ENCODE measurements at places on chromosomes 11 and 22. TPM values are rescaled to one million over a fixed set of nuclear protein-coding genes. Genes with fewer than 3 reads are reported as not detected.

- DNase-seq, result no peak
- H3K27ac ChIP-seq, result no peak overlapping the region
- H3K4me3 ChIP-seq, result no peak overlapping the region
- no peaks in the 10 kb centered on the region for H3K36me3 ChIP-seq
- no peaks in the 10 kb centered on the region for H3K4me1 ChIP-seq
Observed at GRCh38 chr22:49525801-49526535, 301.7 kb downstream of the BRD1 start.

- H3K27me3 ChIP-seq, result no peaks in the 10 kb centered on the region
- no peak overlapping the region for H3K4me3 ChIP-seq
- no peaks in the 10 kb centered on the region for H3K36me3 ChIP-seq
- H3K27ac ChIP-seq, result peak overlapping the region; percentile 99
- DNase-seq, result no peak
- H3K4me1 ChIP-seq, result peaks cover 16% of the 10 kb centered on the region
Observed at GRCh38 chr11:67368621-67369020, 4.8 kb downstream of the CLCF1 start.

GRCh38 chr11:4459500-4459899, 10.4 kb downstream of the OR52K2 start:
- DNase-seq, result peak; percentile 23
- no peak overlapping the region for H3K27ac ChIP-seq
- no peaks in the 10 kb centered on the region for H3K36me3 ChIP-seq
- no peak overlapping the region for H3K4me3 ChIP-seq
- H3K27me3 ChIP-seq, result no peaks in the 10 kb centered on the region
- no peaks in the 10 kb centered on the region for H3K4me1 ChIP-seq

Gene LRP5
- total RNA-seq, result 86.2 TPM

Gene DEUP1
- 0.41 TPM for total RNA-seq

DNA sequence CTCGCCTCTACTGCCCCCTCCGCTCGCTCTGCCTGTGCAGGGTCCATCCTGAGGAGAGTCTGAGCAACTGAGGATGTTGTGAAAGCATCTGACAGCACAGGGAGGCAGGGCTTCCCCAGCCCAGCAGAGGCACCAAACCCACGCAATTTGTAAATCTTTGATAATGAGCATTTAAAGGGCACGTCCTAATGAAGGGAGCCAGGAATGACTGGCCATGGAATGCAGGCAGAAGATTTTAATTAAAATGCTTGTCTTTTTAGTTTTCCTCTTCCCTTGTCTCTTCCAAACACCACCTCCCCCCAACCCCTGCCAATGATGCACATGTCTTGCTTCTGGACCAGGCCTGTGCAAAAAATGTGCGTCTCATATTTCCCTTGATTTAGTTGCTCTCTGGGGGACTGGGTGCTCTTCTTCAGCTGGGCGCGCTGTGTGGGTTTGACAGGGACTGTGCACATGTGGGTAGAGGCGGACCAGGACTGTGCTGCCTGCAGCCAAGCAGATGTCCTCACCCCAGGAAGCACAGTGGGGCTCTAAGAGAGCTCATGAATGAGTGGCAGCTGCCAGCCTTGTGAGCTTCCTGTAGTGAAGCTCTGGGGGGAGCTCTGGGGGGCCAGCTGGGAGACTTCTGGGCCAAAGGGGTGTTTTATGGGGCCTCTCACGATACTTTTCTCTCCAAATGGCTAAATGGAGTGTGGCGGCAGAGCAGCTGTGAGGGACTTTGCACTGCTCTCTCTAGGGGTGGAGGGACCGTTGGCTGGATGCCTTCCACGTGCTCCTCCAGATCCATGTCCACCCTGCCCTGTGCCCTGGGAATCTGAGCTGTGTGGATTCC, 273.5 kb downstream of the ST3GAL4 start:
- no peak for DNase-seq
- H3K36me3 ChIP-seq, result no peaks in the 10 kb centered on the region
- H3K4me3 ChIP-seq, result no peak overlapping the region
- no peak overlapping the region for H3K27ac ChIP-seq

DNA sequence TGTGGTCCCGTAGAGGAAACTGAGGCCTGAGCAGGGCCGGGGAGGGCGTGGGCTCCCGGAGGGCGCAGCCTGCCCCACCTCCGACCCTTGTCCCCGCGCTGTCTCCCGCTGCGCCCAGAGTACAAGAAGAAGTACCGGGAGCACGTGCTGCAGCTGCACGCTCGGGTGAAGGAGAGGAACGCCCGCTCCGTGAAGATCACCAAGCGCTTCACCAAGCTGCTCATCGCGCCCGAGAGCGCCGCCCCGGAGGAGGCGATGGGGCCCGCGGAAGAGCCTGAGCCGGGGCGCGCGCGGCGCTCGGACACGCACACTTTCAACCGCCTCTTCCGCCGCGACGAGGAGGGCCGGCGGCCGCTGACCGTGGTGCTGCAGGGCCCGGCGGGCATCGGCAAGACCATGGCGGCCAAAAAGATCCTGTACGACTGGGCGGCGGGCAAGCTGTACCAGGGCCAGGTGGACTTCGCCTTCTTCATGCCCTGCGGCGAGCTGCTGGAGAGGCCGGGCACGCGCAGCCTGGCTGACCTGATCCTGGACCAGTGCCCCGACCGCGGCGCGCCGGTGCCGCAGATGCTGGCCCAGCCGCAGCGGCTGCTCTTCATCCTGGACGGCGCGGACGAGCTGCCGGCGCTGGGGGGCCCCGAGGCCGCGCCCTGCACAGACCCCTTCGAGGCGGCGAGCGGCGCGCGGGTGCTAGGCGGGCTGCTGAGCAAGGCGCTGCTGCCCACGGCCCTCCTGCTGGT, 1.9 kb downstream of the NLRP6 start:
- H3K4me1 ChIP-seq, result no peaks in the 10 kb centered on the region
- H3K27ac ChIP-seq, result no peak overlapping the region
- H3K27me3 ChIP-seq, result peaks cover 29% of the 10 kb centered on the region
- no peaks in the 10 kb centered on the region for H3K36me3 ChIP-seq
- no peak for DNase-seq

DNA sequence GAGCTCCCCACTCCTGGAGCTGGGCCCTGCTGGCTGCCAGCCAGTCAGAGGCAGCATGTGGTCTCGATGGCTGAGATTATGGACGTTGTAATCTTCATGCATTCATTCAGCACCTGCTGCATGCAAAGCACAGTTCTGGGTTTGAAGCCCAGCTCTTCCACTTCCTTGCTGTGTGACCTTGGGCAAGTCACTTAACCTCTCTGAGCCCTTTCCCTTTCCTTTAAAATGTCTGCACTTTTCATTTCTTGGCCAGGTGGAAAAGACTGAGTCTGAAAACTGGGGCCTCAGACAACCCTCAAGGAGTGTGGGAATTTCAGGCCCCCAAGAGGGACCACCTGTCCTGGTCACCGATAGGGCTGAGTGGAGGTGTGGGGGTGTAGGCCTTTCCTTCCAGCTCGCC, 24.6 kb upstream of the MYEOV start:
- no peaks in the 10 kb centered on the region for H3K36me3 ChIP-seq
- H3K4me1 ChIP-seq, result no peaks in the 10 kb centered on the region
- H3K27ac ChIP-seq, result no peak overlapping the region
- DNase-seq, result no peak
- H3K27me3 ChIP-seq, result no peaks in the 10 kb centered on the region
- H3K4me3 ChIP-seq, result no peak overlapping the region

Gene TCN2
- total RNA-seq, result 44.5 TPM

Gene MRGPRG
- not detected for total RNA-seq

DNA sequence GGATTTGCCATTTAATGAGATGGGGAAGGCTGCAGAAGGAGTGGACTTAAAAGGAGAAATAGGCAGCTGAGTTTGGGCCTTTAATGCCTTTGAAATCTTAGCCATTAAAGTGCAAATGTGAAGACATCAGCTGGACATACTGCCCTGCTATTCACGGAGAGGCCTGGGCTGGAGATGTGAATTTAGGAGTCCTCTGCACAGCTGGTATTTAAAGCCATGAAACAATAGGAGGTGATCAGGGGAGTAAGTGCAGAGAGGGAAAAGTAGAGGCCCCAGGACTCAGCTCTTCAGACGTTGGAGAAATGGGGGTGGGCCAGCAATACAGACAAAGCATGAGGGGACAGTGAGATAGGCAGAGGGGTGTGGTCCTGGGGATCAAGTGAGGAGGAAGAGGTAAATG, 16.6 kb downstream of the SLC3A2 start:
- H3K27me3 ChIP-seq, result no peaks in the 10 kb centered on the region
- H3K4me3 ChIP-seq, result no peak overlapping the region
- DNase-seq, result no peak
- no peaks in the 10 kb centered on the region for H3K4me1 ChIP-seq

Gene TREH
- not detected for total RNA-seq

Gene APIP
- 36.2 TPM for total RNA-seq

DNA sequence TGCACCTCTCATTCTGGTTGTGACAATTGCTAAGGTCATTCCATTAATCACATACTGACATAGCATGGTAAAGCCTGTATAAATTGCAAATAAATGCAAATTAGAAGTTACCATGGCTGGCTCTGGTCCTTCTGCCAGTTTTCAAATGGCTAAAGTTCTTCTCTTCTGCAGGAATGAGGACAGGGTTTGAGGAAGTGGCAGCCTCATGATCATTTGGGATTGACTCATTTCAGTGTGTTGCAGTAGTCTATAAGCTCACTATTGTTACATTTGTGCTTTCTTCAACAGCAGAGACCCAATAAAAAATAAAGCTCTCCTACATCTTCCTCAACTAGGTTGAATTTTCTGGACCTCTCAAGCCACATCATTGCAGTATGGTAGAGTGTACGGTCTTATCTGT, 60.3 kb downstream of the NECTIN1 start:
- no peaks in the 10 kb centered on the region for H3K27me3 ChIP-seq
- H3K36me3 ChIP-seq, result no peaks in the 10 kb centered on the region
- no peaks in the 10 kb centered on the region for H3K4me1 ChIP-seq
- no peak overlapping the region for H3K4me3 ChIP-seq

Gene GLB1L2
- total RNA-seq, result 28.2 TPM

Gene SPI1
- total RNA-seq, result 4.9 TPM

Gene DTX4
- total RNA-seq, result 17.8 TPM

DNA sequence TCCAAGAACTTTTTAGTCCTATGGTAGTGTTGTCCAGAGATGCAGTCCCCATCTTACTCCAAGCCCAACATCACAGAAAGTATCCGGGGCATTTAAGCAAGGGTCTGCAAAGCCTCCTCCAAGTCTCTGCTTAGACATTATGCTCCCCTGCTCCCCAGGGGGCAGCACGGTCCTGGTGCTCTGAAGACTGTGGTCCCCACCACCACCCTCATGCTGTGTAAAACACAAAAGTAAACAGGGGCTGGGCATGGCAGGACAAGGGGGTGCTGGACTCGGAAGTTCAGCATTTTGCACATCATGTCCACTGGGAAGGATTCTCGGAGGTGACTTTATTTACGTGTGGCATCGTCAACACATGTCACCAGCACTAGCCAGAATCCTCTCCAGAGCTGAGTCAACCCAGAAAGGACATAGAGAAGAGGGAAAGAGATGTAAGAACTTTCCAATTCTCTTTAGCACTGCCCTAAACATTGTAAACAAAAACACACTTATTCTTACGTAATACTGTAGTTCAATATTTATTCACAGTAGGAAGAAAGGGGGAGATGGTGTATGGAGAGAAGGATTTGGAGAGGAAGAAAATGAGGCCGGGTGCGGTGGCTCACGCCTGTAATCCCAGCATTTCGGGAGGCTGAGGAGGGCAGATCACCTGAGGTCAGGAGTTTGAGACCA, 37.7 kb downstream of the TCIRG1 start:
- no peaks in the 10 kb centered on the region for H3K4me1 ChIP-seq
- no peak for DNase-seq
- H3K27me3 ChIP-seq, result no peaks in the 10 kb centered on the region
- H3K36me3 ChIP-seq, result no peaks in the 10 kb centered on the region

Gene TTC36
- total RNA-seq, result not detected

DNA sequence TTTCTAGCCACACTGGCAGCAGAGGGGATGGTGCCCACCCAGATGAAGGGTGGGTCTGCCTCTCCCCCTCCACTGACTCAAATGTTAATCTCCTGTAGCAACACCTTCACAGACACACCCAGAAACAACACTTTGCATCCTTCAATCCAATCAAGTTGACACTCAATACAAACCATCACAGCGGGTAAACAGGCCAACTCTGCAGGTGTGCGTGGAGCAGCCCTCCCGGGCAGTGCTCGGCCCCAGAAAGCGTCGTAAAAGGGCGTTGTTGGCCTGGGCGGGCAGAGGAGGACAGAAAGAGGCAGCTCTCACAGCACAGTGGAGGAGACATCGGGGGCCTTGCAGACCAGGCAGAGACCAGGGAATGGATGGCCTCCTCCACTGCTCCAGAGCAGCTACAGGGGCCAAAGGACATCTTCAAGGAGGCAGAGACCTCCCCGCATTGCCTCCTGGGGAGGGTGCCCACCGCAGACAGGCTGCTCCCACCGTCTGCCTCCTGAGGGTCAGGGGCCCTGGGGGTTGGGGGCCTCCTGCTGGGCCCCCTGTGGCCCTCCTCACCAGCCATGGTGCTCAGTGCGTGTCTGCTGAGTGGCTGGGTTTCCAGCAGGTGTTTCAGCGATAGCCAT, 56.1 kb upstream of the FADD start:
- DNase-seq, result no peak
- H3K27ac ChIP-seq, result no peak overlapping the region
- H3K27me3 ChIP-seq, result no peaks in the 10 kb centered on the region

Gene RAPSN
- 0.41 TPM for total RNA-seq

GRCh38 chr11:68020575-68020974, 9.9 kb upstream of the NDUFS8 start:
- H3K4me3 ChIP-seq, result no peak overlapping the region
- no peaks in the 10 kb centered on the region for H3K27me3 ChIP-seq
- H3K4me1 ChIP-seq, result no peaks in the 10 kb centered on the region
- no peak for DNase-seq

DNA sequence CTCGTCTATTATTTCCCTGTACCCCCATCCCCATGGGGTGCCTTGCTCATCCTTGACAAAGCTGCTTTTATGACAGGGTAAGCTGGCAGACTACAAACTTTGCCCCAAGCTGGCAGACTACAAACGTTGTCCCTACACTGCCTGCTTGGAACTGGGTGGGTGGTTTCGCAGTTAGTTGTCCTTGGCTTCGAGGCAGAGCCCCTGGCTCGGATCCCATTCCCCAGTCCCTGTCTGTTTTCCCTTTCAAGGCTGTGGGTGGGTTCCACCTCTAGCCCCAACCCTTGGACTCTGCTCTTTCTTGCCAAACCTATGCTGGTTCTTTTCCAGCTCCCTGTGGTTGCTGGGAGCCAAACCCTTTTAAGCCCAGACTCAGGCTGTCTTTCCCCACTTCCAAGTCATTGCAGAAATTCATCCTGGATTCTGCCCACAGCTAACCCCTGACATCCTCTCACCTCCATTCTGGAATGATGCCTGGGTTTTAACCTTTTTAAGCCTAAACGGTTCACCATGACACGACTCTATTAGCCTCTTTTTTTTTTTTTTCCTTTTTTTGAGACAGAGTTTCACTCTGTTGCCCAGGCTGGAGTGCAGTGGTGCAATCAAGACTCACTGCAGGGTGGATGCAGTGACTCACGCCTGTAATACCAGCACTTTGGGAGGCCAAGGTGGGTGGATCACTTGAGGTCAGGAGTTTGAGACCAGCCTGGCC, 9.2 kb upstream of the RBM14 start:
- H3K27ac ChIP-seq, result peak overlapping the region; percentile 23
- H3K4me3 ChIP-seq, result no peak overlapping the region
- no peaks in the 10 kb centered on the region for H3K36me3 ChIP-seq

DNA sequence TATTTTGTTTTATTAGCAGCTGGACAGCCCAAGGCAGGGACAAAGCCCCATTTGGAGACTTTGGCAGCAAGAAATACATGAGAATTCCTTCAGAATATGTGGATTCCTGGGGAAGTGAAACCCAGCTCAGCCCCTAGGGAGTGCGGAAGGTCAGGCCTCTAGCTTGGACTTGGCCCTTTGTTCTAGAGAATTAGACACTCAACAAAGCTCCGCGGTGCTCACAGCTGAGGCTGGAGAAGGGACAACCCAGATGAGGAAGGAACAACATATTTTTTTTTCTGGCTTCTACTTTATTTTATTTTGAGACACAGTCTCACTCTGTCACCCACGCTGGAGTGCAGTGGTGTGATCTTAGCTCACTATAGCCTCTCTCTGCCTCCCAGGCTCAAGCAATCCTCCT, 44.7 kb upstream of the SEPTIN5 start:
- H3K4me3 ChIP-seq, result no peak overlapping the region
- DNase-seq, result no peak
- H3K27ac ChIP-seq, result no peak overlapping the region

Gene SPTY2D1
- 32.8 TPM for total RNA-seq

Data from uterus (tissue), 4 donors.